ENCODE measurements at places on chromosomes 2 and 18.

DNA sequence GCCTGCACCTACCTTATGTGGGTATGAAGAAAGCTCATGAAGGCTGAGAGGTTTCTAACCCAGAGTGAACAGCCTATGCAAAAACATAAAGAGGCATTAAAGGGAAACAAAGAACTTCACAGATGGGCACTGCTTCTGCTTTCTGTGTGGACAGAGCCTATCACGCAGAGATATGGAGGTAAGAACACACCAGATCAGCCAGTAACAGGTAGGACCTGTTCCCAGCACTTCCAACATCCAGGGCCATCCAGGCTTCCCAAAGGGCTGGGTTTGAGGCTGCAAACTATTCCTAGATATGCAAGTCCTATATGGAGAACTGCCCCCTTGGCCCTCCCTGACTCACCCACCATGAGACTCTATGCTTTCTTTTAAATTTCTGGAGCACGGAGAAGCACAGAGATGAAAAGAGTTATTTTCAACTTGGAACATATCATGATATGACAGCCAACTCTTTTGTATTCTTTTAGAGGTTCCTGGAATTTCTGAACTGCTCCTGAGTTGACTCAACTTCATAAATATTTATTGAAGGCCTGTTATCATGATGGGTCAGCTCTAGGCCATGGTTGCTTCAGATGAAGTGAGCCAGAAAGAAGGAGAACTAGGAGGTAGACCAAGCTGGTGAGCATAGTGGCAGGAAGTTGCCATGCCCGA lies 77.4 kb upstream of the PPP1CB start:
- no peak for DNase-seq

- no peak for DNase-seq
These were observed 237.2 kb upstream of the COPS8 start for GRCh38 chr2:236848501-236848900.

DNA sequence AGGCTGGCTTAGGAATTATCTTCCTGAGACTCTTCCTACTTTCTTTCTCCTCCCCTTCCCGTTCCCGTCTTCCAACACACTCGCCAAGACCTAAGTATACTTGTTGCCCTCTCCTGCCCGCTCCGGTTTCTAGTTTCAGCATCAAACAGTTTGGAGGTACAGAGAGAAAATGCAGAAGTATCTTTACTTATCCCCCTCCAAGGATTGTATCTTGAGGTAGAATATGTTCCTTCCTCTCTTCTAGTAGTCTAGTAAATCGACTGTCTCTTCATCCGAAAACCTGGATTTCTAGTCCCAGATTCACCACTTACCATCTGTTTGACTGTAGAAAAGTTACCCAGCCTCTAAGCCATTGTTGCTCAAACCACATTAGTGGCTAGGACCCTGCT lies 755 bp downstream of the EIF4E2 start:
- DNase-seq = no peak

DNA sequence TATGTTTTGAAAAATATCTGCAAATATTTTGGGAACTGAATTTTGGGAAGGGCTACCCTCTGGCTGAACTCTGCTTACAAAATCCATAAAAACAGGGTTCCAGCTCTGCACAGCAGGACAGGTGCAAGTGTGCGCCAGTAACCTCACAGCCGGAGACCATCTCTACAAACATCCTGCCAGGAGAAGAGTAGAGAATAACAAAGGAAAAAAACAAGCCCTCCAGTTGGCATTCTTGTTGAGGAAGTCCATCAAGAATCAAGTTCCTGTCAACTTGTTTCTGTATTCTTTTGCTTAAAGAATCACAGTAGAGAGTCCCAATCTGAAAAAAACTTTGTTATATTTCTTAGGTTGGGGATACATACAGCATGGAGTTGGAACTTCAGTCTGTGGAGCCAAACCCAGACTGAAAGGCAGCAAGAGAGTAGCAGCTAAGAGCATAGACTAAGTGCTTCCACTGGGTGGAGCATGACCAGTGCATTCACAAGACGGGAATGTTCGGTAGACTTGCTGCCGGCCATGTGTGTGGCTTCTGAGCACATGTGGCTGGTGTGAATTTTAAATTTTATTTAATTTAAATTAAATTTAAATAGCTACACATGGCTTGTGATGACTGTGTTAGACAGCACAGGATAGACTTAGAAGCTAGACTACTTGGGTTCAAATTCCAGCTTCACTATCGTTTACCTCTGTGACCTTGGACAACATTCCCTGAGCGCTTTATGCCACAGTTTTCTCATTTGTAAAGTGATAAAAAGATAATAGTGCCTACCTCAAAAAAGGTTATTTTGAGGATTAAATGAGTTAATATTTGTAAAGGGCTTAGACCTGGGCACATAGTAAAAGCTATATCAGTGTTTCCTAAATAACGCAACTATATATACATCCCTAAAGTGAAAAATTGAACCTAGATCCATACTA lies 41.9 kb downstream of the SPTBN1 start:
- DNase-seq = peak; percentile 79

DNA sequence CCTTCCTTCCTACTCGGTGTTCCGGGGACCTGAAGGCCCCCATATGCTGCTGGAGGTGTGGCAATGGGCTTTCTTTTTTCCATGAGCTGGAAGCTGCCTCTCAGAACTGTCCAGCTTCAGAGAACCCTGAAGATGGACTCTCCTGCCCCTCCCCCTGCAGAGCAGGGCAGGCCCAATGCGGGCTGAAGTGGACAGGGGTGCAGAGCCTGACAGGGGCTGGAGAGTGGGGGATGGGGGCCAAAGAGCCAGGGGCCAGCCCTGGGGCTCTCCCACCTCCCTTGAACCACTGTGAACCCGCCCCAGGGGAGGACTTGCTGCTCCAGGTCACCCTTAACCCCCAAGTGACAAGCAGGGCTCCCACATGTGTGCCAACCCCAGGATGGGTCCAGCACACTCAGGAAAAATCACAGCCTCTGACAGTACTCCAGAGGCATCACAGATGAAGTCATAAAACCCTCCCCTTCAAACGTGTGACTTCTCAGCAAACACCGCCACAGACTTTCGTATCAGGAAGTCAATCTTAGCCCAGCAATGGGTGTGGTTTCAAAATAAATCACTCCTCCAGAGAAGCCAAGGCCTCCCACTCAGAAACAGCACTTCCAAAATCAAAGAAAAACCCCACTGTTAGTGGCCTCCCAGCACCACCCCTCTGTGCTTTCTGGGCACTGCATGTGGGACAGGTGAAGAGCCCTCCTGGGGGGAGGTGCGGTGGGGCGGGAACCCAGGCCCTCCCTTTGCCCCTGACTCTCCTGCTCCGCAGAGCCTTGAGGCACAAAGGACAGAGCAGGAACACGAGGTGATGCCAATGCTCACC lies 135.8 kb downstream of the HDAC4 start:
- DNase-seq = peak; percentile 73

DNA sequence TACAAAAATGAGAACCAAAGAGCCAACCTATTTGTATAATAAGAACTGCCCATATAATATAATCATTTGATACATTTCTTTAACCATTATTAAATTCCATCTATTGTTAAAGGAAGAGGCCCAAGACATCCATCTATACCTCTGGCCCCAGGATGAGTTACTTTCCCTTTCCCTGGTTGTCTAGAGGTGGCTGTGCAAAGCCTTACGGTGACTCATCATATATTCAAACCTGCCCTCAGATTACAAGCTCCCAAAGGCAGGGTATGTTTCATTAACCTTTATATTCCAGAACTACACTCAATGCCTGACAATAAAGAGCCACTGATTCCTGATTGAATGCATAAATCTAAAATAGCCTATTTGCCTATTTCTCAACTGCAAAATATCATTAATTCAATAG lies 105.8 kb upstream of the PID1 start:
- DNase-seq = no peak

GRCh38 chr2:68632021-68632420 lies 11.4 kb upstream of the PROKR1 start:
- DNase-seq = no peak

DNA sequence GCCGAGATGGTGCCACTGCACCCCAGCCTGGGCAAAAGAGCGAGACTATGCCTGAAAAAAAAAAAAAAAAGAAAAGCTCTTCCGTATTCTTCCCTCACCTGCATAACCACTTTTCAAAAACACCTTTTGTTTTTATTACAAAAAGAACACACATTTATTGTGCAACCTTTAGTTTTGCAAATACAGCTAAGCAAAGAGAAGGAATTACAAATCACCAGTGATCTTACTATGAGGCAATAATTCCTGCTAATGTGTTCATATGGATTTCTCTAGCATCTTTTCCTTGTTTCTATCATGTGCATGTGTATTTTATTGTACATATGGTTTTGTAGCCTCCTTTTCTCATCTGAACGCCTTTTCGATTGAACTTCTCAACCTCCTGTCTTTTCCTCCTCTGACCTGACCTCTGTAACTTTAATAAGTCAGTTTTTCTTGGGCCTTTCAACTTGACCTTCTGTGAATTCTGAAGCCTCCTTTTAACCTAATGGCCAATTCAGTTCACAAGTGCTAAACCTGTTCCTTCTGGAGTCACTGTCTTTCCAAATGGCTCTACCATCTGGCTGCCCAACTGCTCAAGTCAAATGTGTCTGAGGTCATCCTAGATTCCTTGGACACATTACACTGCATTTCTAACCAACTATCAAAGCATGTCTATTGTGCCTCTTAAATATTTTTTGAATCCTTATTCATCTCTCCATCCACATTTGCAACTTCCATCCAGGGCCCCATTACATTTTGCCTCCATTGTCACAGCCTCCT lies 59.1 kb upstream of the DAPL1 start:
- DNase-seq = no peak

DNA sequence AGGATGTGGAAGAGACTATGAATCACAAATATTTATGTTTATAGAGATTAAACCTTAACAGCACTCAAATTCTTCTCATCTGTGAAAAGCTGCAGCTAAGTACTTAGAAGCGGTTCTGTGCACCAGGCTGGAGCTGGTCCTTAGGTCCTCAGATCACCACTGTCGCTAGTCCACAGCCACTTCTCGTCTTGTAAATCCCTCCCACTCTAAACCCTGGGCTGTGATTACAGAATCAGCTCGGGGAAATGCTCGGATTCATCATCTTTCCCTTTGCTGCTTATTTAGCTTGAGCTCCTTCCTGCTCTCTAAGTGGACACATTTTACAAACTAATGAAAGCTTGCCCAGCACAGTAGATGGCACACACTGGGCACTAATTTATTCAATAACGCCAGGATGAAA lies 61.7 kb downstream of the RNF152 start:
- DNase-seq = no peak

- no peak for DNase-seq
These were observed 4.5 kb downstream of the B4GALT6 start for GRCh38 chr18:31679791-31680432.

DNA sequence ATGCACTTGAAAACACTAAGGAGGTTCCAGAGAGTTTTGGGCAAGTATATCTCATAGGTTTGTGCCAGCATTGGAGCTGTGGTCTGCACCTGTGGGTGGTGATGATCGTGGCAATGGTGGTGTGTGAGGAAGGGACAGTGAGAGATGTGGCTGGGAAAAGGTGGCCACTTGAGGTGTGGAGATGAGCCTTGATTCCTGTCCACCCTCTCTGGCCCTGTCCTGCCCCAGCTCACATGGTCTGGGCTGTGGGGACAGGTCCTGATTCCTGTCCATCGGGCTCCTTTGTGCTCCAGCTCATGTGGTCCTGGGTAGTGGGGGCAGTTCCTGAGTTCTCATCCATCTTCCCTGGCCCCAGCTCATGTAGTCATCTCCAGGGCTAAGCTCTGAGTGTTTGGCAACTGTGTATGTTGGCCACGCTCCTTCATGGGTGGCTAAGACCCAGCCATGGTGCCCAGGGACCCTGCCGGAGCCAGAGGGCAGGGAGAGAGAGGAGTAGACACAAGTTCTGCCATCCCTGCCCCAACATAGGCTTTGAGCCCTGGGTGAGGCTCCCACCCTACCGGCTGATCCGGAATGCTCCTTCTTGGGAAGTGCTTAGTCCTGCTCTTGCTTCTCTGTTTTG lies 294.4 kb upstream of the HDAC4 start:
- DNase-seq = no peak

GRCh38 chr2:48461721-48462120 lies 68.2 kb upstream of the STON1 start:
- no peak for DNase-seq

DNA sequence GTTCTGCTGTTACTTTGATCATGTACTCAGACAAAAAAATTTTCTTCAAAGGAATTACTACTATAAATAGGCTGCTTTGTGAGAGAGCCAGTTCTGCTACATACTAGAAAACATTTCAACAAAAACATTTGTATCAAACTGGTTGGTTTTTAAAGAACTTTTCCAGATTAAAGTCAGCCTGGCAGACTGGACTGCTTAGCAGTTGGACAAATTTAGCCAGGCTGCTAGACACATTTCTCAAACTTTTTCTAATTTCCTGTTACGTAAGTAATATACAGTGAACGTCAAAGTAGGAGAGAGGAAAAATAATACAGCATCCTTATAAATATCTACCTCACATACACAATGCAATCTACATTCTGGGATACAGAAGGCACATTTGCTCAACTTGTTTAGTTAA lies 109.5 kb downstream of the SP3 start:
- DNase-seq = no peak

GRCh38 chr18:61988100-61988499 lies 95.3 kb upstream of the RNF152 start:
- no peak for DNase-seq

GRCh38 chr2:76640905-76641304 lies 881.3 kb downstream of the LRRTM4 start:
- DNase-seq = peak; percentile 4

GRCh38 chr18:77098538-77099174 lies 33.9 kb downstream of the MBP start:
- no peak for DNase-seq

DNA sequence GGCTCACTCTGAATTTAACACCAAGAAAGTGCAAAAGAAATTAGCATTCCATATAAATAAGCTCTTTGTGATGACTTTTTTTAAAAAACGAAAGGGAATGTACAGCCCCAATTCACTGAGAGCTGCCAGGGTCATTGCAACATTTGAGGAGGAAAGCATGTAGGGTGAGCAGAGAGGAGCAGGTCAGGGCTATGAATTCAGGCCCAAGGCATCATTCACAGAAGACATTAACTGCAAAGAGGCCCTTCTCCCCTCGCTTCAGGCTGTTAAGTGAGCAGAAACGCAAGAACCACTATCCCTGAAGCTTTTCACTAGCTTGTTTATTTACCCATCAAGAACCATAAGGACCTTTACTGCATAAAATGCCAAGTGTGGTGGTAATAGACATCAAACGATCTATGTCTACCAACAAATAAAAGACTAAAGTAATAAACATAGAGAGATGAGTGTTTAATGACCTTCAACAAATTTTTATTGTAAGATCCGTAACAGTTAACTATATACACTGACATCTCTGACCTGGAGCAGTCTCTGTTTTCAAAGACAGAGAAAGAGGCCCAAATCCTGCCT lies 333.1 kb upstream of the HNRNPA3 start:
- DNase-seq = no peak

- no peak for DNase-seq
These were observed 372.5 kb downstream of the CBLN2 start for GRCh38 chr18:72171596-72171995.
